ENCODE measurements at places on chromosomes 3 and 15. TPM values are rescaled to one million over a fixed set of nuclear protein-coding genes. Genes with fewer than 3 reads are reported as not detected.

CYP8B1 gene
- polyA plus RNA-seq: 1.3 TPM

GRCh38 chr3:45128950-45129349 is 17.2 kb downstream of the CDCP1 start:
- DNase-seq: no peak

DNA sequence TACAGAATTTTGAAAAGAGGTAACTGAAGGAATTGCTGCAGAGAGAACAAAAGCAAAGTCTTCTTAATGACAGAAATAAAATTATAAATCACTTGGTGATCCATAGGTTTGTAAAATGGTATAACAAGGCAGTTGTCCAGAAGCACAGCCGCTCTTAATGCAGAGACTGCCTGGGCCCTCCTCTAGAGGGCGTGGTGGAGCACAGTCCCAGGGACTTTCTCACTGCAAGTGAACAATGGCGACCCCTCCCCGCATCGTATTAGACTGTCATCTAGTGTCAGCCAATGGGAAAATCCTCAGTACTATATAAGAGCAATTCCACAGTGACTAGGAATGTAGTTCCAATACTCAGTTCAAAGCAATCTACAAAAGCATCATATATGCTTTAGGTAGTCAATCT is 26.4 kb upstream of the ZBED2 start:
- no peak for DNase-seq

GRCh38 chr15:42191610-42192346 is 16.3 kb downstream of the VPS39 start:
- no peak for DNase-seq

GRCh38 chr3:7166460-7166859 is 305.5 kb downstream of the GRM7 start:
- DNase-seq: no peak

DNA sequence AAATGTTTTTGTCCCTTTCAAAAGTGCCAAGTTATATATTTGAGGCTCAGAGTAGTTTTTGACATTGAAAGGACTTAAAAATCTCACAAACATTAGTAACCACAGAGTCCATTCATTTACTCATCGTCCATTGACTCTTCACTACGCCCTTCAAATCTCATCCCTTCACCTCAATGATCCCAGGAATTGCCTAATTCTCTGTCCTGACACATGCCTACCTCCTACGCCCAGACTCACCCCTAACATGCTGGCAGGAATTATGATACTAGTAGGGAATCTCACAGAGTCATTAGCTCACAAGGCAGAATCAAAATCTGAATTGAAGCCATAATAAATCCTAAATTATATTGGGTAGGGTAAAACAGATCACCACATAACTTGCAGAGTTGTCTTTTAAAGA is 410.1 kb downstream of the RAP2B start:
- DNase-seq: no peak

All from left kidney (tissue), 8 donors.